ENCODE measurements at places on chromosomes 5 and 9.

- no peak for DNase-seq
These were observed 303 bp downstream of the LIFR start for GRCh38 chr5:38556088-38556598.

DNA sequence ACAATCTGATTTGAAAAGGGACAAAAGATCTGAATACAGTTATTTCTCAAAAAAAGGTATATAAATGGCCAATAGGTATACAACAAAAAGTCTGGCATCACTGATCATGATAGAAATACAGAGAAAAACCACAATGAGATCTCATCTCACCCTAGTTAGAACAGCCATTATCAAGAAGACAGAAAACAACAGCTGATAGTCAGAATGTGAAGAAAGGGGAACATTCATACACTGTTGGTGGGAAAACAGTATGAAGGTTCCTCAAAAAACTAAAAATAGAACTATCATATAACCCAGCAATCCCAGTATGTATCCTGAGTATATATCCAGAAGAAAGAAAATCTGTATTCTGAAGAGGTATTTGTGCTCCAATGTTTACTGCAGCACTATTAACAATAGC, 75.7 kb upstream of the OR2K2 start:
- no peak for DNase-seq

DNA sequence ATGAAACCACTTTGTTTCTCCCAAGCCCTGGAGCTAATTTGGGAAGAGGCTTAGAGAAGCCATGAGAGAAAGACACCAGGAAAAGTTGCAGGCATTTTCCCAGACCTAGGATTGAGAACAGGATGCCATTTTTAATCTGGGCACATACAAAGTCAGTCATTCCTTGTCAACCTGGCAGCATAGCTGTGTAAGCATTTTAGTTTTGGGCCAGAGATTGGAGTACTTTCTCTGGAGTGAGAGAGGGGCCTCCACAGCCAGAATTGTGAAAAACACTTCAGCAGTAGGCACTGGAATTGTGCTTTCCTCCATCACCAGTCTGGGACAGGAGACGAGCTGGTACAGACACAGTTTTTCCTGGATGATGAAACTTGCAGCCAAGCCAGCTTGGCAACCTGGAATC, 390.3 kb upstream of the DMAC1 start:
- no peak for DNase-seq

DNA sequence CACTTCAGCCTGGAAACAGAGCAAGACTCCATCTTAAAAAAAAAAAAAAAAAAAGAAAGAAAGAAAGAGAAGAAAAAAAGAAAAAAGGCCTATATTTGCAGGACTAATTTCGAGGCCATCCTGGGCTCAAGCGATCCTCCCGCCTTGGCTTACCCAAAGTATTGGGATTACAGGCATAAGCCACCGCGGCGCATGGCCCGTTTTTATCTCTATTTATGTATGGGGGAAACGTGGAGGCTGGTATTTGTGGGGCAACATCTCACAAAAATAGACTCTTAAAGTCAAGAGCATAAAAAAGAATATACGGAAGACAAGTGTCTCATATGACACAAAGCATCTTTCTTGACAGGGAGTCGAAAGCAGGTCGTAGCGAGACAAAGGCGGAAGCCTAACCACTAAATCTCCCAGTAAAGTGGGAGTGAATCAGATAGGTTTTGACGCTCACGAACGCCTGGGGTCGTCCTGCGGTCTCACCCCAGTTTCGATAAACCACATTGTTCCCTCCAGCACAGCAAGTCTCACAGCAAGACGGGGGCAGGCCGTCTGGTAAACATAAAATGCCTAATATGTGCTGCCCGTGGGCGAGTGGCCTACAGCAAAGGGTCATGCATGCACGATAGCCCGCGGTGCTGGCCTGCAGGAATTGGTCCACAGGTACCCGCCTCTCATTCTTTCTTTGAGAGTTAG, 1.8 kb upstream of the TRIM41 start:
- DNase-seq = no peak

DNA sequence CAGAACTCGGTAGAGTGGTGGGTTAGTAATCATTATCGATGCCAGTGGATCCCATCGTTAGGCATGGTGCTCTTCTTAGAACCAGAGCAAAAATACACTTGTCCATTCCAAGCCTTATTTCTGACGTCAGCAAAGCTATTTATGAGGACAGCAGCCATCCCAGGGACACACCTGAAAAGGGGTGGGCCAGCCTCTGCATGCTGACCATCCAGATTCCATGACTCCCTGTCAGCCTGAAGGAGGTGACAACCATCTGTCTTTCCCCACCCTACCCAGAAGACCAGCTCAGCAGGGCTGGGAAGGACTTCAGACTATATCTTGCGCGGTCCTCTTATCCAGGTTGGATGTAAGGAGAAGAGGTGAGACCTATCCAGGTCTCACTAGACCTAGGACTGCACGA, 5.7 kb upstream of the NIPAL4 start:
- no peak for DNase-seq

- peak; percentile 69 for DNase-seq
These were observed 17.3 kb downstream of the TRIM7 start for GRCh38 chr5:181187500-181188213.

- no peak for DNase-seq
These were observed 80.7 kb downstream of the GRIA1 start for GRCh38 chr5:153571162-153571561.

GRCh38 chr9:119027901-119028699, 341.1 kb downstream of the BRINP1 start:
- DNase-seq = no peak

GRCh38 chr5:116035123-116035522, 2.9 kb downstream of the ARL14EPL start:
- DNase-seq = no peak

DNA sequence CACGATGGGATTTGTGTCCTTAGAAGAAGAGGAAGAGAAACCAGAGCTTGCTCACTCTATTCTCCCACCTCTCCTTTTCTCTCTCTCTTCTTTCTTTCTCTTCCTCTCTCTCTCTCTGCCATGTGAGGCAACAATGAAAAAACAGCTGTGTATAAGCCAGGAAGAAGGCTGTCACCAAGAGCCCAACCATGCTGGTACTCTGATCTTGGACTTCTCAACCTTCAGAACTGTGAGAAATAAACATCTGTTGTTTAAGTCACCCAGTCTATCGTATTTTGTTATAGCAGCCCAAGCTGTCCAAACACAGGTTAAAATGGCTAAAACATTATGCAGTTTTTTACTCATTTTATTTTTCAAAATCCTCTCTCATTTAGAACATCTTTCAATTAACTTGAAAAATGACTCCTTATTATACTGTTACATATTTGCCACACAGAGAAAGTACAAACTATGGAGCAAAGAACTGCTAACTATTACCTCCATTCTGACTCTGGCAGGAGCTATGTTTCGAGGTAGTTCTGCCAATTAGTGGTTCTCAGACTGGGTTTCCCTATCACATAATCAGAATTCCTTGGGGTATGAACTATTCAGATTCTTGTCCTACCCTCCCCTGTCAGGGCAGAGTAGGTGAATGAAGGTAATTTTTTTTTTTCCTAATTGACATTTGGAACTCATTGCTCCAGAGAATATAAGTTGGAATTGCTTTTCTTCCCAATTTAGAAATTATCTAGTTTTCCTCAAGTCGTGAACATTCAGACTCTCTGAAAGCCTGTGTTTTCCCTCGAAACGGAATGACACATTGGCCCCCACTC, 434.6 kb downstream of the ENC1 start:
- DNase-seq = no peak

GRCh38 chr9:105510024-105510423, 47.9 kb upstream of the FKTN start:
- peak; percentile 93 for DNase-seq

- DNase-seq = no peak
These were observed 38.4 kb downstream of the IRX1 start for GRCh38 chr5:3634061-3634460.

DNA sequence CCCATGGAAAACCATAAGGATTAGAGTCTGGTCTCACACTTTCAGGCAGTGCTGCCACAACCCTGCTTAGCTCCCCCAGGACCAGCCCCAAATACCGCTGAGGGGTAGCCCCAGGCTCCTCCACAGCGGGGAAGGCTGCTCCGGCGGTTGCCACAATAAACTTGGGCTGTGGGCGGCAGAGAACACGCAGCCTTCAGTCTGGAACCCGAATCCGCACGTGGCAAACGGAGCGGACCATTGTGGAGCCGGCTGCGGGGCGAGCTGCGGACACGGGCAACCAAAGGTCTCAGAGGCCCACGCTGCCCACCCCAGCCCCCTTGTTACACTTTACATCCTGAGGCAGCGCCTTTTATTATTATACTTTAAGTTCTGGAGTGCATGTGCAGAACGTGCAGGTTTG, 37.3 kb upstream of the C9orf72 start:
- DNase-seq = no peak

- DNase-seq = peak; percentile 97
These were observed 11.9 kb downstream of the GLIPR2 start for GRCh38 chr9:36148311-36149051.

DNA sequence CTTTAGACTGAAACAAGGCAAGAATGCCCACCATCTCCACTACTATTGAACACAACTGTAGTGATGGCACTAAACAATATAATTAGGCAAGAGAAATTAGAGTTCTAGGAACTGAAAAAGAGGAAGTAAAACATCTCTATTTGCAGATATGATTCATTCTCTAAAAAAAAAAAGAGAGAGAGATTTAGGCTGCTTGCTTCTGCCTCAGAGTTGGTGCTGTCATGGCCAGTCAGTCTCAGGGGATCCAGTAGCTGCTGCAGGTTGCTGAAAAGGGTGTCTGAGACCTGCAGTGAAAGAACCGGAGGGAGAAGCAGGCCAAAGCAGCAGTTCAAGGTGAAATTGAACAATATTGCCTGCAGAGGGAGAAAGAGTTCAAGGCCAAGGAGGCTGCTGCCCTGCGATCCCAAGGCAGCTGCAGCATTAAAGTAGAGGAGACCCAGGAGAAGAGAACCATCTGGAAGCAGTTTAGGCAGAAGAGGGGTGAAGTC, 72.5 kb downstream of the AP3B1 start:
- DNase-seq = peak; percentile 3

All from HCEC 1CT (cell line).